ENCODE measurements at places on chromosomes 16 and 17.

GRCh38 chr16:52613508-52613907 is 66.6 kb upstream of the TOX3 start:
- DNase-seq = no peak

GRCh38 chr17:75673487-75673886 is 6.3 kb downstream of the SAP30BP start:
- DNase-seq = peak; percentile 50

GRCh38 chr17:65371702-65372101 is 189.7 kb downstream of the AXIN2 start:
- DNase-seq = no peak

DNA sequence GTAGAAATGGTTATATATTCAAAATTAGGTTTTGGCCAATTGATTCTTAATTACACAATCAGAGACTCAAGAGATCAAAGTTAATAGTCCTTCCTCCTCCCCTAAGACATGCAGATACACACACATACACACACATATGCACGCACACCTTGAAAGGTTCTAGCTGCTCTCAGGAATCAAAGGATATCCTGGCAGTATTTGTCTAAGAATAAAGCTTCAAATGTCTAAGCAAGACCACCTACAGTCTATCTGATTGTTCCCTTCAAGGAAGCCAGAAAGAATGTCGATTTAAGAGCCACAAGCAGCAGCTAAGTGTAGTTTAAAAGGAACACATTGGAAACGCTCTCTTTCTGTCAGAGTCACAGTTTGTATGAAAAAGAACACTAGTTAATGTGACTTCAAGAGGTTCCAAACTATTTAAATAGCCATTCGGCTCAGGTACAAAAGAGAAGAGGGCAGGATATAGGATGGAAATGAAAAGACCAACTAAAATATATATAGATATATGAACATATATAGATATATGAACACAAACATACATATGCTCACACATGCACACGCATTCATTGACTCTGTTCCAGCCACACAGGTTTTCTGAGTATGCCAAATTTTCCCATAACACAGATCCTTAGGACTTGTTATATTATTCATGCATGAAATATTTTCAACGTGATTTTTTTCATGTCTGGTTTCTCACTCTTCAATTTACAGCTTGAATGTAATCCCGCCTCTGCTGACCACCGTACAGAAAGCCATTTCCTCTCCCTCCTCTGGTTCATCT is 79.0 kb downstream of the CDH8 start:
- no peak for DNase-seq

GRCh38 chr16:25089351-25089750 is 22.2 kb upstream of the LCMT1 start:
- DNase-seq = no peak

DNA sequence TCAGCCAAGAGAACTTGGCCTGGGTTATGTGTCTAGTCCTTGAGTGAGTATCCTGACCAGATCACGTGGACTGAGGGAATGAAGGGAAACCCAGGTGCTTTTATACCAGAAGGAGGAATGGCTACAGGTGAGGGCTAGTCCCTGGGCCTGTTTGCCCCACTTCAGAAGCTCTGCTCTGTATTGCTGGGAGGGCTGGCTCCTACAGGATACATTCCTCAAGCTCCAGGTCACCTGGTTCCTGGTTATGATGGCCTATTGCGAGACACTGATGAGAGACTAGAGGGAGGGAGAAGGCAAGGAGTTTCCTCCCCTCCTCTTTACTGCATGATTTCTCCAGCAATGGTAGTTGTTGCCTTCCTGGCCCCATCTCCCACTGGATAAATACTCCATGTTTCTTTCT is 19.0 kb upstream of the SMG8 start:
- DNase-seq = no peak

DNA sequence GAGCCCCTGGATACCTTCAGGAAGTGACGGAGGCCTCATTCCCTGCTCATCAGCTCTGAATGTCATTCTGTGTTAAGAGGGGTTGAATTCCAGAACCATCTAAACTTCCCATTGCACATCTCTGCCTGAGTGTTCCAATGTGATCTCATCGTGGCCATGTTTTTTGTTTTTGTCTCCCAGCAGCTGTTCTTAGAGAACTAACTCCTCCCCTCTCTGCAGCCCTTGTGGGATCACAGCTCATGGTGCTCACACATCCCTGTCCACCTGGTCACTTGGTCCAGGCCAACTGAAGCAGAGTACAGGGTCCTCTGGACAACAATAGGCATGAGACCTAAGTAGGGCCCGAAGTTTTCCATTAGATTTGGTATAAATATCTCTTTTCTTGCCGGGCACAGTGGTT is 6.0 kb upstream of the SYT17 start:
- no peak for DNase-seq

DNA sequence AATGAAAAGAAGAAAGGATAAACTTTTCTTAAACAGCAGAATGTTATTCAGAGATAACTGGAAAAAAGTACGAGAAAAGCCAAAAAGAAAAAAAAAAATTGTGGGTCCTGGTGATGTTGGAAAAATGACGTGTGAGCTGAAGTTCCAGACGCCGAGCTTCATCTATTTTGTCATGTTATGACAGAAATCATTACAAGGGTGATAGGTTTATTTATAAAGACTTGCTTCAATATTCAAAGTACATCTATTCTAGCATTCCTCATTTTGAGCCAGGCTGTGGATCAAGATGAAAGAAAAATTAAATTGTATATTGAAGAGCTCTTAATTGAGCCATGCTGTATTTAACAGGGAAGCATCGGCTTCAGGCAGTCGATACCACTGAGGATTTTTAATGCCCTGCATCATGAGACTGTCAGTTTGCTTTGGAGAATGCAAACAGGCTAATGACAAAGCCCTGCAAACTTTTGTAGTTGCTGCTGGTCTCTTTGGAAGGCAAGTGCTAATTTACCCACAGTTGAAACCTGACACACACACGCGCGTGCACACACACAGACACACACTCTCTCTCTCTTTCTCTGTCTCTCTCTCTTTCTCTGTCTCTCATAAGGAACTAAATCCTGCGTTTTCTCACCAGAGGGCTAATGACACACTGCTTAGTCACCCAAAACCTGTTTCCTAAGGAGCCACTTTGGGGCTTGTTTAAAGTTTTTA is 110.7 kb downstream of the WWOX start:
- DNase-seq = no peak

DNA sequence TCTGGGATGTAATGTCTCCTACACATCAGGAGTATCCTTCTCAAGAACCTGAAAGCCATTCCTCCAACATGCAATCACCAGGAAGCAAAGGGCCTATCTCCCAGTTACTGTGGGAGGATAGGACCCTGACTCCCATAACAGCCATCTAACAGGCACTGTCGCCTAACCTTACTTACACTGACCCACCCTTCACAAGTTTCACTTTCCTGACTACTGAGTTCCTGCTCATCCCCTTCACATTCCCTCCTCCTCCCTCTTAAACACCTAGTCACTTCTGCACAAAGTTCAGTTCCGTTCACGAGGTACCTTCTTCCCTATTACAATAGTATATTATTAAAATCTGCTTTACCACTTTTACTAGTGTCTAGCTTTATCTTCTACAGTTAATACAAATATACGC is 1.3 kb downstream of the C17orf67 start:
- no peak for DNase-seq

- peak; percentile 92 for DNase-seq
Measured at GRCh38 chr16:70737377-70738082, 51.7 kb upstream of the MTSS2 start.

DNA sequence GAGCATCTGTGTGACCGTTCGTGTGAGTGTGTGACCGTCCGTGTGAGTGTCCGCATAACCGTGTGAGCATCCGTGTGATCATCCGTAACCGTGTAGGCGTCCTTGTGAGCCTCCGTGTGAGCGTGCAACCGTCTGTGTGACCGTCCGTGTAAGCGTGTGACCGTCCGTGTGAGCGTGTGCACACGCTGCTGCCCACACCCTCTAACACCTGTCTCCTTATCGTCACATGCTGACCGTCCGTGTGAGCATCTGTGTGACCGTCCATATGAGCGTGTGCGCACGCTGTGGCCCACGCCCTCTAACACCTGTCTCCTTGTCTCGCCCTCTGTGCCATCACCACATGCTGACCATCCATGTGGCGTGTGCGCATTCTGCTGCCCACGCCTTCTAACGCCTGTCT is 31.1 kb downstream of the NME3 start:
- no peak for DNase-seq

DNA sequence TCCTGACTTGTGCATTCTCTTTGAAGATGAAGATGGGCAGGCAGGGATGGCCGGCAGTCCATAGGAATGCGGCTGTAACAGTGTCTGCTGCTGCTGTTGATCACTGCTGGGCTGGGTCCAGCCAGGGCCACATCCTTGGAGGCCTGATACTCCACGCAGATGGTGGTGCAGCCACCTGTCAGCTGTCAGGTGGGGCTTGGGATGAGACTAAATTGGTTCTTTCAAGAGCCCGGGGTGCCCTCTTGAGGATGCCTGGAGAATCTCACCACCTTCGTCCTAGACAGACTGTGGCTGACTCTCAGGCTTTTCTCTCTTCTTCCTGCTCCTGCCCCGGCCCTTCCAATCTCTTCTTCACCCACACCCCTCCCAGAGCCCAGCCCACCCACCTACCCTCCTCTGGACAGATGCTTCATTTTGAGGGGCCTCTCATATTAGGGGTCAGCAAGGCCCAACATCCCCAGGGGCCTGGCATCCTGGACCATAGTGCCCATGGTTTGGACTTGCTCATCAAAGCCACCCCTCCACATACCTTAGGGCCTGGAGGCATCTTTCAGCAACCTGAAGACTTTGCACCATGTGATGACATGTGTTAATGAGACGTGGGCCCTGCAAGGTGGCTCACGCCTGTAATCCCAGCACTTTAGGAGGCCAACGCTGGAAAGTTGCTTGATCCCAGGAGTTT is 19.1 kb downstream of the OSBPL7 start:
- peak; percentile 33 for DNase-seq

DNA sequence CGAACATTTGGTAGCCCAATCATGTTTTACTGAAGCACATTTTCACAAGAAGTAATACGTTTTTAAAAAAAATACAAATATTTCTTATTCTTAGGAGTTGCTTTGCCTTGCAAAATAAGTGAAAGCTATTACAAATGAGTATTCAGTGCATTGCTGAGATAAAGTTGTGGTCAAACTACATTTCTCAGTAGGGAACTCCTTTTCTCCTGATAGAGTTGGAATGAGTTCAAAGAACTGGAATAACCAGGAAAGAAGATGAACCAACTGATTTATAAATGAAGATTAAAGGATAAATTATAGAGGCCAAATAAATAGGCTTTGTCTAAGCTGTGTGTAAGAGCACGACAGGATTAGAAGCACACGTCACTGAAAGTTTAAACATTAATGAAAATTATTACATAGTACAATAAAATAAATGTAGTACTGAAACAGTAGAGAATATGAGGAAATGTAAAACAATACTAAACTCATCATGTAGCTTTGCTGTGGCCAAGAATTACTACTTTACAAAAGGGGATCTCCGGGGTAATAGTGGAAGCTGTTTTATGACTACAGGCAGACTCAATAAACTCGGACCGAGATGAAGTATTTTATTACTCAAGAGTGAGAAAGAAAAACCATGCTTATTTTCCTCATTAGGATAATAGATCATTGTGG is 73.6 kb downstream of the KCNJ2 start:
- no peak for DNase-seq

DNA sequence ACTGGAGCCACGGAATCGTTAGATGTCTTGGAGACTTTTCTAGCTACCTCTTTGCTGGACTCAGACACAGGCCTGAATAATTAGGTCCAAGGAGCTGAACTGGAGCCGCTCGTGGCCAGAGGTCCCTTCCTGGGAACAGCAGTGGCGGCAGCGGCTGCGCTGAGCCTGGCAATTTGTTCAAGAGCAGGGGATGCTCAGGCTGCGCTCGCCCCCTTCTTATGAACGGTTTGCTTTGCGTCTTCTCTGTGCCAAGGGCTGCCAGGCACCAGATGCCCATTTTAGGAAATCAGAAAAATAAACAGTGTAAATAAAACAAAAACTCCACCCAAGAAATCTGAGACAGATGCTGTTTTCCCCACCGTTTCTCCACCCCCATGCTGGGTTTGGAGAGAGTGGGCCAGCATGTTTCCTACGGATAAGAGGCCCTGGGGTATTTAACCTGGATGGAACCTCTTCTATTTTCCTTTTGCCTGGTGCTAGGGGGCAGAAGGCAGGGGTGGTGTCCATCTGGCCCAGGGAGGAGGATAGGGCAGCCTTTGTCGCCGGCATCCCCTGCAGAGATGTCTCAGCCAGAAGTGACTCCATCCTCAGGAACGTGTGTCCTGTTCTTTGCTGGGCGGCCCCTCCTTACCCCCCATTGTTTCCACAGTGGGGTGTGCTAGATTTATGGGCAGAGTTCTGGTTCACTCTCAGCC is 163.4 kb downstream of the SEC14L1 start:
- no peak for DNase-seq

DNA sequence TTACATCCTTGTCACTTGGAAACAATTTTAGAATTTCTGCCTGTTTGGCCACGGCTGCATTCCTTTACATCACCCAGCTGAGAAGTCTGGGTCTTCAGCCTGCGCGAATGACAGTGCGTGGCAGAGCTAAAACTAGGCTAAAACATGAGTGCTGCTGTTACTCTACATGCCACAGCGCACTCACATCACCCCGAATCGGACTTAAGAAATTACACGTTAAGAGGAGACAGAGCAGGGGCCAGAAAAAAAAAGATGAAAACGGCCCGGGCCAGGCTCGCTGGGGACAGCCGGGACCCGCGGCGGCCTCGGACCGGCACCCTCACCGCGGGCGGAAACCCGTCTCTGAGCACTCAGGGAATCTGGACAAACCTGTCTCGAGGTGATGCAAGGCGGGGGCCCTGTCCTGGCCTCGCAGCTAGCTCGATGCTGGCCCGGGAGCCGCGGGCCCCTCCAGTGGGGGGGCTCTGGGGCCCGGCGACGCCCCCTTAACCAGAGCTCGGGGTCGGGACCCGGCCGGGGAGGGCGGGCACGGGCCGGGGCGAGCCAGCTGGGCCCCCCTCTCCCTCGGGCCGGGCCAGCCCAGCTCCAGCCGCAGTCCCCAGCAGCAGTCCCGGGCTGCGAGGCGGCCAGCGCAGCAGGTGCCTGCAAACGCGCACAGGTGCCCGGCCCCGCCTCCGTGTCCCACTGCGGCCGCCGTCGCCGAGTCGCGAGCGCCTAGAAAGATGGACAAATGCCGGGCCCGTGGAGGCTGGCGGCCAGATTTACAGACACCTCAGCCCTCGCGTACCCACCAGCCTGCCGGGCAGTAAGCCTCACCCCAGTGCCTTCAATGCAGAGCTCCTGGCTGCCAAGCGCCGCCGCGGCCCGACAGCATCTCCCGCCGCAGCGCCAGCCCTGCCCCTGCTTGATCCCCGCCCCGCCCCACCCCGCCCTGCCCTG is at the start of gene AKTIP:
Gene AKTIP, minus strand, starts transcription at position 879 of the 939 bp plus-strand sequence. CDS start 2,950 bp downstream, outside the sequence.
- peak; percentile 37 for DNase-seq

- no peak for DNase-seq
Measured at GRCh38 chr17:1179818-1180742, at the start of gene ABR. ABR (minus strand) TSS chr17:1179981; CDS start chr17:1179727, 254 bp downstream.

DNA sequence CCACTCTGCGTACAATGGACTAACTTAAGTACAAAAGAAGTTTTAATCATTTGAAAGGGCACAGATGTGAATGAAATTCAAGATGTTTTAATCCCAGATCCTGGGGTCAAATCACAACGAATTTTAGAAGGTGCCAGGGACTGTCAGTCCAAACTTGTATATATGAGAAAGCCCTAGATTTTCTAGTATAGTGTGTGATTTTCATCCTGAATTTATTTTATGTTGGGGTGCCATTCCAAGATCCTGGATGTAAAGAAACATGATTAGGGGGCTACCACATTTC is 64.3 kb downstream of the TUBD1 start:
- no peak for DNase-seq

- DNase-seq = no peak
Measured at GRCh38 chr16:87291944-87292343, 25.2 kb downstream of the C16orf95 start.

All from HFFc6 (cell line).